Activated CD4-positive, alpha-beta T cell treated with anti-CD3 and anti-CD28 coated beads for 36 hours (primary cell): ENCODE measurements at places on chromosomes 2 and 18. TPM values are rescaled to one million over a fixed set of nuclear protein-coding genes. Genes with fewer than 3 reads are reported as not detected.
A peak's percentile ranks its signal among the peaks of the same experiment; 100 is the strongest.

GRCh38 chr2:160033732-160034392 lies 28.6 kb downstream of the PLA2R1 start:
- DNase-seq, result no peak

DNA sequence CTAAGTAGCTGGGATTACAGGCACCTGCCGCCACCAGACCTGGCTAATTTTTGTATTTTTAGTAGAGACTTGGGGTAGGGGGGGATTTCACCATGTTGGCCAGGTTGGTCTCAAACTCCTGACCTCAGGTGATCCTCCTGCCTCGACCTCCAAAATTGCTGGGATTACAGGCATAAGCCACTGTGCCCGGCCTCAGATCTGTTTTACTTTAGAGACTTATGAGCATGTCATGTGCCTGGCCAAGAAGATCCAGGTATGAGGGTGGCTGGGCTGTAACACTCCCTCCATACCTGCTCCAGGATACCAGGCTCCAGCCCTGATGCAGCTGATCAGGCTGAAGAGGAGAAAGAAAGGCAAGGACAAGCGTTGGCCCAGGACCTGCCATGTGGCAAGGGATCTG lies 125.0 kb downstream of the LPIN1 start:
- no peak for DNase-seq

Gene B3GNT7
- total RNA-seq, result not detected

Gene KCNJ3
- total RNA-seq, result not detected

DNA sequence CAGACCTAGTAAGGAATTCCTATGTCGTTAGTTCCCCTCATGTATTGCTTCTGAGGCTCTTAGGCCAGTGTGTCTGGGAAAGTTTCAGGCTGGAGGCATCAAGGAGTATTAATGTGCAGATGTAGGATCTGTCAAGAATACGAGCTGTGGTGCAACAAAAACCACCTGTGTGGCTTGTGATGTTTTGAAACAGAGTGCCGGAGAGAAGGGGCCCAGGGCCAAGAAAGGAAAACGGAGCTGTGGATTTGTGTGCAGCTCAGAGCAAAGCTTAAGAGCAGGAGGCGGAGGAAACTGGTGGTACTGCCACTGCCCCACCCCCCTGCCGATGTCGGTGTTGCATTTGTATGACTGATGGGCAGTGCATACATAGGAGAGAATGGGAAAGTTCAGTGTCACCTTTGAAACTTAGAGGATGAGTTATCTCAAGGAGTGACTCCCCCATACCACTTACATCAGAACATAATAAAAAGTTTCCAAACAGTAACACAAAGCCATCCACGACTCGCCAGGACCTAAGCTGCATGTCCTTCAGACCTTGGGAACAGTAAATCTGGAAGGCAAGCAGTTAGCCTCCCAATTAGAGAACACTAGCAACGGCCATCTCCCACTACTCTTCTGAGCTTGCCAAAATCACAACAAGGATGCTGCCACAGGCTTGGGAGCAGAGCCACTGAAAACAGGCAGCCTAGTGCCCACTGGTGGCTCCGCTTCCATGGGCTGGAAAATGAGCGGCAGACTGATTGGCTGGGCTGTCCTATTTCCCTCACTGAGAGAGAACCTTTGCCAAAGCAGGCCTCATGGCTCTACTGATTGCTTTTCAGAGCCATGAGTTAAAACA lies 152.7 kb upstream of the NT5C1B start:
- no peak for DNase-seq

DNA sequence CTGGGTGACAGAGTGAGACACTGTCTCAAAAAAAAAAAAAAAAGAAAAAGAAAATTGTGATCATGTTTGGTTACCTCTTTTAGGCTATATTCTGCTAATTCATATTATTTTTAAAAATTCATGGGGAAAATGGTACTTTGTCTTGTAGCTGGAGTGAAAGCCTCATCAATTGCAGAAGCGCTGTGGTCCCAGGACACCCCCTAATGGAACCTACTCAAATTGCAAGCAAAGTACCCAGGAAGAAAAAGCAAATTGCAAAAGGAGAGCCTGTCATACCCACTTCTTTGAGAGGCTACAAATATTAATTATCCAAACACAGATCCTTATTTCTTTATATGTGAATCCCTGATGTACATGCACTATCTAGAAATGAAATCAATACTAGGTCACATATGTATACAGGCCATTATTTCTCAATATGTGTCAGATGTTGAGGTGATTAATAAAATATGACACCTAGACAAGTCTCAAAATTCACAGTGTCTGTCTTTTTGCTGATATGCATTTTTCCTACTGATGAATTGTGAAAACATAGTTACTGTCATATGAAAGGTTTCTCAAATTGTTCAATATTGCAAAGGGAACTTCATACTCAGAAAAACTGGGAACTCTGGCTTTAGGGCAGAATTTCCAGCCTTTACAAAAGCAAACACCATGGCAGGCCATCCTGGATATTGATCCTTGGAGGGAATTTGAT lies 12.6 kb downstream of the CRACDL start:
- no peak for DNase-seq

DNA sequence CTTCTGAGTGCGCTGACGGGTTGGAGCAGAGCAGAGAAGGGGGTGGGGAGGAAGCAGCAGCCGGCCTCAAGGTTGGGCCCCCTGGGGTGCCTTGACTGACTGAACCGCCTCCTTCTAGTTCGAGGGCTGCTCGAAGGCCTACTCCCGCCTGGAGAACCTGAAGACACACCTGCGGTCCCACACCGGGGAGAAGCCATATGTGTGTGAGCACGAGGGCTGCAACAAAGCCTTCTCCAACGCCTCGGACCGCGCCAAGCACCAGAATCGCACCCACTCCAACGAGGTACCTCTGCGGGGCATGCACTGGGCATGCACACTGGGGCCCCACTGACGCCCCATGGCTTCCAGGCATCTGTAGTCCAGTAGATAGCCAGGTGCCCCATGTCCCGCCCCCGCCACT lies 246.9 kb downstream of the GLI2 start:
- no peak for DNase-seq

GRCh38 chr18:57959278-57959677 lies 84.7 kb upstream of the NEDD4L start:
- DNase-seq, result peak; percentile 25

DNA sequence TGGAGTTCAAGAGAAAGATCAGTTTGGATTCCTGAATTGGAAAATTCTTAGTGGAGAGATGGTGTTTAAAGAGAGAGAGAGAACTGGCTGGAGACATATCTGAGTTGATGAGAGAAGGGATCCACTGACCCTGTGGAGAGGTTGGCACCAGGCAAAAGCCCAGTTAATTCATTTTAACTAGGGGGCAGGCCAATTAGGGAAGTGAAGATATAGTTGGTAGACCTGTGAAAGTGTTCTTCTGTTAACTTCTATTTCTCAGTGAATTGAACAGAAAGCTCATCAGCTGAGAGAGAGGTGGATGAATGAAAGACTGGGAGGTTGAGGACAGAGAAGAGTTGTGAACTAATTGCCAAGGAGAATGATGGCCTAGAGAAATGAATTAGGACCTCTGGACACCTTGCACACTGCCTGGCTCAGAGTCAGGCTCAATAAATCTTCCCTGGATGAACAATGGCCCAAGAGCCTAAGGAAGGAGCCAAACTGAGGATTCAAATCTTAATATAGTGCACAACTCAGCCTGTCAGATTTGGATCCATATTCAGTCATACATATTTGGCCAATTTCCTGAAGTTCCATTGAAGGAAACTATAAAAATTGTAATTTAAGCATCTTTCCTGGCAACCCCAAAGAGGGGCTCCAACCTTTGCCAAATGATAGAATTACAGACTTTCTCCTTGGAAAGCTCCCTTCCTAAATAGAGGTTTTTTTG lies 82.2 kb upstream of the RMDN2 start:
- no peak for DNase-seq

DNA sequence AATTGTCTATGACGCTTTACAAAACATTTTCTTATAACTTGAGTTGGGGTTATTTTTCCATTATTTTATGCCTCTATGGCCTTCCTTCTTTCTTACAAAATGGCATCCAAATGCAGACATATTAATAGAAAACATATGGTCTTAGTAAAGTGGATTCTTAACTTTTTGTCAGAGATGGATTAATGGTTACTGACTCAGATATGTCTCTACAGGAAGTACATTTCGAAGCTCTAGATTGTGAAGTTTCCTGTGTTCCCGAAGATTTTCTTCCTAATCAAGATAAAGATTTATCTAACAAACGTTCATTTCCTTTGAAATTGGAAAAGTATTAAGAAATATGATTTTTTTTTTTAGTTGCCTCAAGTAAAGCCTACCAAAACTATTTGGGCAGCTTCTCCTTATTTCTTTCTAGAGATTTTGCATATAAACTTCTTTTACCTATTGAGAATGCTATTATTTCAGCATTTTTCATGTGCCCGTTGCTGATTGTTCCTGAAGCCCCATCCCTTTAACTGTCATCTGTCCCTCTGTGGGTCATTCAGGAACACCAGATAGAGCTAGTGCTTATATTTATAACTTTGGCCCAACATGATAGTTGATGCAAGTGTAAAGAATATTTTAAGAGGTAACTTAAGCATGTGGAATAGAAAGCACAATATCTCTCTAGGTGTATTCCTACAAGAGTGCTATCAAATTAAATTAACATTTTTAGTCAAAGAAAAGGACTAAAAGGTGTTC lies 498.0 kb downstream of the CCDC85A start:
- no peak for DNase-seq
